ENCODE measurements at places on chromosomes 6 and 20.

DNA sequence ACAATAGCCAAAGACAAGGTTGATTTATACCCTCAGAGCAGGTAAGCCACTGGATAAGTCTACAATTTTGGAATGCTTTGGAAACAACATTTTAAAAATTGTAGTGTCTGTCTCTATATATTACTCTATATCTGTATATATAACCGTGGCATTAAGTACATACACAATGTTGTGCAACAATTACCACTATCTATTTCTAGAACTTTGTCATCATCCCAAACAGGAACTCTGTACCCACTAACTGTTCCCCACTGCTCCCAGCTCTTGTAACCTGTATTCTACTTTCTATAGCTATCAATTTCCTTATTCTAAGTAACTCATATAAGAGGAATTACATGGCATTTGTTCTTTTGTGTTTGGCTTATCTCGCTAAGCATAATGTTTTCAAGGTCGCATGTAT is 78.2 kb upstream of the ASCC3 start:
- no peak for DNase-seq

GRCh38 chr20:62609811-62610757 is 32.2 kb upstream of the SLCO4A1 start:
- DNase-seq, result no peak

GRCh38 chr6:42511803-42512422 is 51.9 kb upstream of the UBR2 start:
- DNase-seq, result no peak

DNA sequence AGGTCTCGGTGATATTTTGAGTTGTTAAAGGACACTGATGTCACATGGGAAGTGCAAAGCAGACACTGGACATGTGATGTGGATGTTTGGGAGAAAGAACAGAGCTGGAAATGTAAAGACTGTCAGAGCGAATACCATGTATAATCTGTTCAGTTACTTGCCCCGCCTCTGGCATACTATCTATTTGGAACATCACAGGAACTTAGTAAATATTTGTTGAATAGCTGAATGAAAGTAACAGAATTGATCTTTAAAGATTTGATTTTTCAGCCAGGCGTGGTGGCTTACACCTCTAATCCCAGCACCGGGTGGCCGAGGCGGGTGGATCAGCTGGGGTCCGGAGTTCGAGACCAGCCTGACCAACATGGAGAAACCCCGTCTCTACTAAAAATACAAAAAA is 13.8 kb upstream of the NHLRC1 start:
- DNase-seq, result no peak

DNA sequence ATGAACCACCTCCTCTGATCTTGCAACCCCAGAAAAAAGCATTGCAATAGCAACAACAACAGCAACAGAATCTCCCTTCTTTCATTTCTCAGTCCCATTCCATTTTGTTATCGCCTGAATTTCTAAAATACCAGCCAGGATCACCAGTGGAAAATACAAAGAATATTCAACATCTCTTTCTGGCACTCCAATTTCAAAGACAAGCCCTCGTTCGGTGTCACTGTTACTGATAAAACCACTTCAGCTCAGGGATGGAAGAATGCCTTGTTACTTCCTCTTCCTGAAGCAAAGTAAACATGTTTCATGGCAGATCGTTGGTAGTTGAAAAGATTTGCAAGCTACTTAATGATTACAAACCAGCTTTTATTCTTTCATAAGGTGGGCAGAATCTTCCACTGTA is 94.0 kb upstream of the SPTLC3 start:
- DNase-seq, result no peak

DNA sequence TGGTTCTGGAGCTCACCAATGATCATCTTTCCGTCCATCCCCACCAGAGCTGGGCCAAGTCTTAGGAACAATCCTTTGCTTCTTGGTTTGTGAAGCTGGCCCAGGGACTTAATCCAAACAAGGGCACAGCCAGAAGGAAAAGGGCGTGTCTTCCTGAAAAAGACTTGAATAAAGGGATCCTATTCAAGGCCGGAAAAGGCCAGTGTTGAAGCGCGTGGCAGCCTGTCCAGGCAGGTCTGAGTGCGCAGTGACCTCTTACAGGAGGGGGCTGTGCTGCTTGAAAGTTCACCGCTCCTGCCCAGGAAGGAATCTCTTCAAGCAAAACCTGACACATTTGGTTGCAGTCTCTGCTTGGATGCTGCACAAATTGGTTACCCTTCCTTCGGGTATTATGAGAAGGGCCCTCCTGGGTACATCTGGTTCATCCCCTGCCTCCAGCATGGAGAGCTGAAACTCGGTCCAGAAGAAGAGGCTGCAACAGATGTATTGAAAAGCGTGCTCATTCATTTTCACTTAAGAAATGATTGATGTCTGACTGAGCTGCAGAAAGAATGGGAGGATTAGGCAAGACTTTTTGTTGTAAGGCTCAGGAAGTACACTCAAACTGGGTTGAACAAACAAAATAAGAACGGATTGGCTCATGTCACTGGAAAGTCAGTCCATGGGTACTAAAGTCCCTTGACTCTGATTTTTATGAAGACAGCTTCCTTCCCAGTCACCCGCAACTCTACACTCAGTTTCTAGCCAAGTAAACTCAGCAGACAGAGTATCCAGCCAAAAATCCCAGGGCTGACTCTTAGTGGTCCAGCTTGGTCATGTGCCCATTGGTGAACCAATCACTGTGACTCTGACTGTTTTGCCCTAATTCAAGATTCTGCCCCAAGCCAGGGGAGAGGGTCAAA is 136.3 kb downstream of the TFAP2C start:
- DNase-seq, result no peak

DNA sequence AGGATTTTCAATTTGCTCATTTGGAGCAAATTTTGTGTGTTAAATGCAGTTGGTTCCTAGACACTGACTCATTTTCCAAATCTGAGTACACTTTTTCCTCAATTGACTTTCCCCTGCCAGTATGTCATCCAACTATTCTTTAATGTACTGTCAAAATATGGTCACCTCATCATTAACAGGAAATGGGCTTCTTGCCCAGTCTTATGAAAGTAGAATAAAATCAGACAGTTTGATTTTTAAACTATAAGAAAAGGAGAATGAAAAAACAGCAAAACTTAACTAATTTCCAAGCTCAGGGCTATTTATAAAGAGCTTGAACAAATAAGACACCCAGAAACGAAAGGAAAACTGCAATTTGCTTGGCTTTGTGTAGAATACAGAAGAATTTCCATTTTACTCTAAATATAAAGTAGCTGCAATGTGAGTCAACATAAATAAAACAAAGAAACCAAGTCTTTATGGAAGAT is 43.7 kb upstream of the RAB23 start:
- DNase-seq, result no peak

- DNase-seq, result no peak
These were observed 43.5 kb downstream of the GOPC start for GRCh38 chr6:117558818-117559217.

DNA sequence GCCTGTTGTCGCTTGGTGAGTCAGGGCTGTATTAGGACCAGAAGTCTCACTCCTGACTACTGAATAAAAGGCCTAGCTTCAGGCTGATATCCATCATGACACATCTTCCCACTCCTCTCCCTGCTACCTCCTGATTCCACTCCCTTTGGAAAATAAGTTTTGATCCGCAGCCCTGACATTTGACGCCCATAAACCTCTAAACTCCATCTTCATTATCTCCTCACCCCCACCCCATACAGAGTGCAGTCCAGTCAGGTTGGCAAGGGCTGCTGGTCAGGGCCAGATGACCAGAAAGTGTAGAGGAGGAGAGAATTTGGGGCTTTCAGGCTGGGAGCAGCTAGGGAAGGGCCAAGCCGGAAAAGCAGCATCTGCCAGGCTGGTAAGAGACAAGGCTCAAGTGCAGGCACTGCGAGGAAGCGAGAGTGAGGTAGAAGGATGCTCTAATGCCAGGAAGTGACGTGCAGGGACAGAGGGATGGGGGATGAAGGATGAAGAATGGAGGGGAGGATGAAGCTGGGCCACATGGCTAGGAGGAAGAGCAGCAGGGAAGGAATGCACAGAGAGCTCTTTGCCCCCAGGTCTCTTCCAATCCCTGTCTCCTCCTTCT is 1.2 kb downstream of the GGT7 start:
- no peak for DNase-seq

DNA sequence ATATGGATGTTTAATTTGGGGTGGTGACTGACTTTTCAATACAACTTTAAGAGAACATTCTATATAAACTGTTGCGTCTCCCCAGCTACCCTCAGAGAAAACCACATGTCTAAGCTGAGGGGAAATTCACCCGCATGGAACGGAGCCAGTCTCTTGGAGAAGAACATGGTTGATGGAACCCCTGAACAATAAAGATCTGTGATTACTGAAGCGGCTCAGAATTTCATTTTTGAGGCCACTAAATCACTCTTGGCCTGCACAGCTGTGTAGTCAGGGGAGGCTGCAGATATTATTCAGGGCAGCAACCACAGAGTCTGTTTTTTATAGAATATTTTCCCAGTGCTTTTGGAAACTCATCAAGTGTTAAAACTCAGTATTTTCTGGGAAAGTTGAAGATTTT is 73.8 kb downstream of the EYA4 start:
- DNase-seq, result no peak

DNA sequence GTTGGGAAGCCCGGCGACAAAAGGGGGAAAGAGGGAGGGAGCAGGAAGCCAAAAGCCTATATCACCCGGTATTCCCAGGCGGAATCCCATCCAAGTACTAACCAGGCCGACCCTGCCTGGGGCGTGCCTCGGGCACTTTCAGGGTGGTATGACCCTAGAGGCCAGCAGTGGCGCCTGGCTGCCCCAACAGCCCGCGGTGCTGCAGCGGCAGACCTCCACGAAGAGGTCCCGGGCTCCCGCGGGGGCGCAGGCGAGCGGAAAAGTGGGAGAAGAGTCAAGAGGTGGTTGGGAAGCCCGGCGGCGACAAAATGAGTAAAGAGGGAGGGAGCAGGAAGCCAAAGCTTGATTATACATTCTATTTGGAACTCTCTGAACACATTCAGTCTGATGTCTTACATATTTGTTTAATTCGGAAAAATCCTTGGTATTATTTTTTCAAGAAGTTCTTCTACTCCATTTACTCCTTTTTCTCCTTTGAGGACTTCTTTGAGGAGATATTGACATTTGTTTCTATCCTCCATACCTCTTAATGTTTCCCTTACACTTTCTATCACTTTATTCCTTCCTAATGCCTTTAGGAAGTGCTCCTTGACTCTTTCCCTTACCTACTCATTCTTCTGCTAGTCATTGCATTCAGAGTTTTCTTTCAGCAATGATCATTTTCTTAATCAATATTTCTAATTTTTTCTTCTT is 11.5 kb downstream of the TREML4 start:
- DNase-seq, result no peak

DNA sequence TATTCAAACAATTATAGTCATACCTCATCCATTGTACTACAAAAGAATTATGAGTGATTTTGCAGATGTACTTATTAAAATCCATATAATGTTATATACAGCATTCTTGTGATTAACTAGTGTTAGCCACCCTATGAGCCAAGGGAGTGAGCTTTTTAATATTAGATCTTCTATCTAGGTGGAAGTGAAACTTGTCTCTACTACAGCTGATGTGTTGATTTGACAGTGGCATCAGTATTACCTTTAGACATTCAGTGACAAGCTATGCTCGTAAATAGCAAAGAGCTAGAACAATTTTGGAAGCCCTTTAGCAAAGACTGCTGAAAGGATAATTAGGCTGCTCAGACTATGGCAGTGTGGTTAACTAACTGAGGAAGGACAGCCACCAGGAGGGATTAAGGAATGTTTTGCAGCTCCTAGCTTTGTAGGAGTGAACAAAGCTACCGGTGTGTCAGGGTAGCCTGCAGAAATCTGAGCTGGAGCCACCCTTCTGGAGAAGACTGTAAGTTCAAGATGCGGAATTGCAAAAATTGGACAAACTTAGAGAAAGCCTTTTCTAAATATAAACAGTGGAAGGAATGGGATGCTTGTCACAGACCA is 73.7 kb downstream of the AFG1L start:
- no peak for DNase-seq

DNA sequence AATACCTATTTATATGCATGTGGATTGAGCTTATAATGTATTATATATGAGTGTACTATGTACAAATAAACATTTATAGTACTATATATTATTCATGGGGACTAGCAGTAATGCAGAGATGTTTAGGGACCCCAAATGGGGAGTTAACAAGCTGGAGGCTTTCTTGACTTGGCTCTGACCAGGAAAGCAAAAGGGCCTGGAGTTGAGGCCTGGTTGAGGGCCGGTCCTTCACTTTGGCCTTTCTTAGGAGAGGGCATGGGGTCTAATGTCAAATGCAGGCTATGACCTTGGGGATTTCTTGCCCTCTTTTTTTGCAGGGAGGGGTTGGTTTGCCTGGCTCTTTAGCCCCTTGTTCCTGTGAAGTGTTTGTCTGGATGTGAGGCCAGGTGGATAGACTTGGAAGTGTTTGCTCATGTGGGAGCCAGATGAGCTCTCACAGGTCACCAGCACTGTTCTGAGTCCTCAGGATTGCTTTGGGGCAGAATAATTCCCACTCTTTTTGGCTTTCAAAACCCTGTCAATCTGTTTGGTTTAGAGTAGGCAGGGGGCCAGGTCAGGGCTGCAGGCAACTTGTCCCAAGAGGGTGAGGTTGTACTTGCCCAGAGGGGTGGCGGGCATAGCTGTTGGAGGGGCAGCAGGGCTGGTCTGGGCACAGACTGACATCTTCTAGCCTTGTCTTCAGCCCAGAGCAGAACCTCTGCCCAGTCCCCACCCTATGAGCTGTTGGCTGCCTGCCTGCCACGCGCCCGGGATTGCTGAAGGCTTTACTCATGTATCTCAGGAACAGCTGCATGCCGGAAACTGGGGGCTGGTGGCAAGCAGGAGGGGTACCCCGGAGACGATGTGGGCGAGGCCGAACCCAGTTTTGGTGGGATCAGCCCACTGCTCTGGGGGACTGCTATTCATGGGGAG is 14.6 kb downstream of the TJAP1 start:
- DNase-seq, result no peak

DNA sequence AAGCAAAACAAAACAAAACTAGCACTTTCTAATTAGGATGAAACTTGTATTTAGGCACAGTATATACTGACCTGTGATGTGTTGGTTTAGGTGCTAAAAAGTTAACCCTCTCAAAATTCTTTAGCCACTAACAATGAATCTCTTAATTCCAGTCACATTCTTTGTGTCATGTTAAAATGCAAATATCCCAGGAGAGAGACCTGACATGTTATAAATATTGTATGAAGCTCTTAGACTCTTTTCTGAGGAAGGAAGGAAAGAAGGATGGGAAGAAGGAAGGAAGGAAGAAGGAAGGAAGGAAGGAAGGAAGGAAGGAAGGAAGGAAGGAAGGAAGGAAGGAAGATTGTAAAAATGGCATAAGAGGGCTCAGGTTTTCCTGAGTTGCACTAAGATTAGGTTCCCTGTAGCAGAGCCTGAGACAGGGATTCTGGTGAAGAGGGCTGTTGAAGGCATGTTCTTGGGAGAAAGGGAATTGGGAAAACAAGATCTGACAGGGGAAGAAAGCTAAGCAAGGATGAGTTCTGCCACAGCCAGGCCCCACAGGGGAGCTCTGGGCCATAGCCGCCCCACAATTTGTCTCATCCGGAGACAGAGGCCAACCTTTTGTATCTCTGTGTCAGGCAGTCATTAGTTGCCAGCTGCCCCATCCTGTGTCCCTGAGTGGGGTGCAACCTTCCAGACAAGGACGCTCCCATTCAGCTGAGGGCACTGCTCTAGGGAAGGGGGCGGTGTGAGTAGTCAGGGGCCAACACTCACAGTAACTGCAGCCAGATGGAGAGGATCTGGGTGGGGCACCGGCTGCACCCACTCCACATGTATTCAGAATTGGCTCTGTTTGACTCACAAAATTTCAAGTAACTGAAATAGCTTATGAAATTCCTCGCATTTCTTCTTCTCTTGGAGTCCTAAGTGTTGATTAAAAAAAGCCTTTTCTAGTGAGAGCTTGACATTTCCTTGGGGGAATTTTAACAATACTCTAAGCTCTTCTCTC is 189.3 kb upstream of the ARG1 start:
- DNase-seq, result no peak

- no peak for DNase-seq
These were observed 40.9 kb downstream of the SLC24A3 start for GRCh38 chr20:19253316-19253715.
